ENCODE measurements at places on chromosomes 16 and 17.

DNA sequence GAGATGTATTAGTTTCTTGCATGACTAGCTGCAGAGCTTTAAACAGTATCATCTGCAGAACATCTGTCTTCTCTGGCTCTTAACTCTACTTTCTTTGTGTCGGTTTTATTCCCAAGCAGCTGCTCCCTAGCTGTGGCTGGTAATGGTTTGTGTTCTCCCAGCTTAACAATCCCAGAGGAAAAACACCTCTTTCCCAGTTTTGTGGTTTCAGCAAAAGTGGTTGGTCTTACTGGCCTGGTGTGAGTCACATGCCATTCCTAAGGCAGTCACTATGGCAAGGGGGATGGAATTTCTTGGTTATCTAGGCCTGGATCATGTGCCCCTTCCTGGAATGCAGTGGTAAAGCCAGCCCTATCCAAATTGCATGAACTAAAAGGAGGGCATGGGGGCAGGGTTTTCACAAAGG lies 27.5 kb downstream of the OMG start:
- no peak for DNase-seq

DNA sequence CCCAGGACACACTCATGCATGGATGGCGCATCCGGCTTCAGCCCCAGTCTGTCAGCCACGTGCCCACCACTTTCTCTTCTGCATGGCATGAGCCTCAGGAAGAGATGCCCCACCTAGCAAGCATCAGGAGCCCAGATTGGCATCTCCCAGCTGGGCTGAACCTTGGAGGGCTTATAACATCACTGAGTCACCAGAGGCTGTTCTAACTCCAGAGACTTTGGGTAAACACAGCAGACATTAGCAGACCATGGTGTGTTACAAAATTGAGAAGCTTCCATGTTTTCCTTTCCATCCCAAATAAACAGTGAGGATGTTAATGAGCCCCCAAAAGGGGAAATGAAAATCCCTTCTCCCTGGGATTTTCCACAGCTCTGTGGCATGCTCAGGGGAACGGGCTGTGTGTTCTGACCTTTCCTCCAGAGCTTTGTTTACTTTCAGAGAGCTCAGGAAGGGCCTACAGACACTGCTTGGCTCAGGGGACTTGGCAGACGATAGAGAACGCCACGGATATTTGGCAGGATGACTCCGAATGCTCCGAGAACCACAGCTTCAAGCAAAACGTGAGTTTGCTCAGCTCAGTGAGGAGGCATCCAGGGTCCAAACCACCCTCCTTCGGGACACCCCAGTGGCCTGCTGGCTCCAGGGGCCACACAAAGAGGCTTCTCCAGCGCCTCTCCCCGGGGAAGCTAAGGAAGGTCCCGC lies 16.5 kb downstream of the GLP2R start:
- DNase-seq = no peak

- DNase-seq = no peak
Measured at GRCh38 chr17:39538866-39539265, 68.9 kb downstream of the NEUROD2 start.

GRCh38 chr16:3152277-3152990 lies 17.6 kb downstream of the ZNF213 start:
- no peak for DNase-seq

GRCh38 chr17:32658470-32659418 lies 172.0 kb downstream of the CDK5R1 start:
- no peak for DNase-seq

DNA sequence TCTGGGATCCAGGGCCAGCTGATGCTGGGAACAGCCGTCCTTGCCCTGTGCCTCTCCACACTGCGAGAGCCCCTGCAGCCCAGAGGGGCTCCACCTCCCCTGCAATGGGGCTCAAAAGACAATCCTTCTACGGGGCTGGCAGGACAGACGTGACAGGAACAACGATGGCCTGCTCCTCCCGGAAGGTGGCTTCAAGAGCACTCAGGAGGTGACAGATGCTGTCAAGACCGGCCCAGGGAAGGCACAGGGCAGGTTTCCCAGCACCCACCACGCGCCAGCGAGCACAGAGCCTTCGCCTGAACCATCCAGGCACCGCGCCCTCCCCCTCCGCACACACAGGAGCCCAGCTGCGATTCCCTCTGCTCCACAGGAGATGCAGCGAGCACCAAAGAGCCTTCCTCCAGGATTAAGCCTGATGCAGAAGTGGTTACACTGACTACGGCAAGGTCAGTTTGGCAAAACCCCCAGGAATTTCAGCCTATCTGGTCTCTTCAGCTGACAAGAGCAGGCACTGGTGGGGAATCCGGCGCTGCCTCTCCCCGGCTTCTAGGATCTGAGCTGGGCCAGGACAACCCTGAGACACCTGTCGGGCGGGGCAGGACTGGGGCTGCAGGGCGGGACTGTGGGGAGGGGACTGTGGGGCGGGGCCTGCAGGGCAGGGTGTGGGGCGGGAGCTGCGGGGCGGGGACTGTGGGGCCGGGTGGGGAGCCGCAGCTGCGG lies 103.4 kb downstream of the ZNF778 start:
- DNase-seq = no peak

DNA sequence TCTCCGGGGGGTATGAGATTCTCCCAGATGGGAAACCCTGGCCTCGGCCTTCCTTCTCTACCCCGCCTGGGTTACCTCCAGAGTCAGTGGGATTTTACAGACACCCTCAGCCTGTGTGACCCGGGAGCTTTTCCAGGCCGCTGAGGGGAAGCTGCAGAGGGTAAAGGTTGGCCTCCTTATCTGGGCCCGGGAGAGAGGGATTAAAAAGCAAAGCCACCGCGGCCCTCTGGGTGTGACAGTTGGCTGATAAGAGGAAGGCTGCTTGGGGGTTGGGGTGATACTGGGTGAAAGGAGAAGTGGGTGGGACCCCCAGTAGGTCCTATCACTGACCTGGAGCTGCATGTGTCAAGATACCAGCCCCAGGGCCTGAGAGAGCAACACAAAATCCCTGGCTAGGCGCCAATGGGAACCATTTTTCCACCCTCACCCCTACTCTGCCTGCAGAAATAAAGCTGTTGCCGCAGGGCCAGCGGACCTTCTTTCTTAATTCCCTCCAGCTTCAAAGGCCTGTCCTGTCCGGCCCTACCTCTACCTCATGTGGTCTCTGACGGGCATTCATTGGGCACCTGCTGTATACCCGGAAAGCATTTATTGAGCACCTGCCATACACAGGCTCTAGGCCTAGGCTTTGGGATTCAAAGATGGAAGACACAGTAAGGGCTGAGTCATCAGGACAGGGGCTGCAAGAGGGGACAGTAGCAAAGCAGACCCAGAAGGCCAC lies 77.6 kb upstream of the GSE1 start:
- DNase-seq = no peak

- DNase-seq = no peak
Measured at GRCh38 chr17:74140282-74140681, 63.2 kb upstream of the RPL38 start.

DNA sequence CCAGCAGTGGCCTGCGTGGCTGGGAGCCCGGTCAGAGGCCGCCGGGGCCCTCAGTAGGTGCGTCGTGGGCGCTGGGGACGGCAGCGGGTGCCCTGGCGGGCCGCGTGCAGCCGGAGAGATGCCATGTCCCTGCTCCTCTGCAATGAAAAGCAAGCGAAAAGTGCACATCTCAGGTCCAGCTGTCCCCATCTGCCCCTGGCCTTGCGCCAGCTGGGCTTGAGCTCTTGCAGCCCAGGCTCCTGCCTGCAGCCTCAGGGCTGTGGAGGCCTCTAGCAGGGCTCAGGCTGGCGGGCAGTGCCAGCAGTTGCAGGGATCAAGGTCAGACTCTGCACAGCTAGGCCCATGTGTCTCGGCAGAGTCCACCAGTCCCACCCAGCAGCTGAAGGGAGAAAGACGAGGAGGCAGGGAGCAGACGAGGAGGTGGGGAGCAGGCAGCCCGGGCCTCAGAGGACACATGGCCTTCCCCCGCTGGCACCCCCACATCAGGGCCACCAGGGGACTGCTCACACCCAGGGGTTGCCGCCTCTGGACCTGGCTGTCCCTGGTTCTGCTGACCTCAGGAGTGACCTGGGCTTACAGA lies 11.2 kb downstream of the SLC16A3 start:
- DNase-seq = no peak

- DNase-seq = no peak
Measured at GRCh38 chr16:82181461-82182185, 11.6 kb upstream of the MPHOSPH6 start.

DNA sequence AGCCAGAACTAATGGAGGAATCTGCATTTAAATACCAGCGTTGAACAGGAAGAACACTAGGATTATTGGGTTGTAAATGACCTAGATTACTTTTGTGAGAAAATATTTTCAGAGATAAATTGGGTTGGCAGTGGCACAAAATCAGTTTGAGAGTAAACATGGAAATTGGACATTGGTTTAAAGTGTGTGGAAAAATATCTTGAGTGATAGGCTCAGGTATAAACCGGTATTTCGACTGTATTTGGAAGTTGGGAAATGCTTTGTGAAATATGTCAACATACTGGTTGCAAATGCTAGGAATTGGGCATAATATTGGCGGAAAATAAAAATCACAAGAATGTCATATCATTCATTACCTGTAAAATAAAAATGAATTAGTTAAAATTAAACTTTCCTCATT lies 15.1 kb downstream of the PRKAR1A start:
- DNase-seq = no peak

GRCh38 chr16:67311607-67312488 lies 14.7 kb downstream of the KCTD19 start:
- no peak for DNase-seq

Measured in left renal cortex interstitium (tissue), 4 donors.